GM19239 (cell line): ENCODE measurements at places on chromosomes 3 and 15.

GRCh38 chr3:197227780-197228574, 70.4 kb downstream of the DLG1 start:
- no peak for DNase-seq

- DNase-seq: no peak
These were observed 543.3 kb upstream of the UBE2E2 start for GRCh38 chr3:22659651-22660475.

GRCh38 chr15:39272901-39273300, 308.0 kb upstream of the THBS1 start:
- DNase-seq: no peak

DNA sequence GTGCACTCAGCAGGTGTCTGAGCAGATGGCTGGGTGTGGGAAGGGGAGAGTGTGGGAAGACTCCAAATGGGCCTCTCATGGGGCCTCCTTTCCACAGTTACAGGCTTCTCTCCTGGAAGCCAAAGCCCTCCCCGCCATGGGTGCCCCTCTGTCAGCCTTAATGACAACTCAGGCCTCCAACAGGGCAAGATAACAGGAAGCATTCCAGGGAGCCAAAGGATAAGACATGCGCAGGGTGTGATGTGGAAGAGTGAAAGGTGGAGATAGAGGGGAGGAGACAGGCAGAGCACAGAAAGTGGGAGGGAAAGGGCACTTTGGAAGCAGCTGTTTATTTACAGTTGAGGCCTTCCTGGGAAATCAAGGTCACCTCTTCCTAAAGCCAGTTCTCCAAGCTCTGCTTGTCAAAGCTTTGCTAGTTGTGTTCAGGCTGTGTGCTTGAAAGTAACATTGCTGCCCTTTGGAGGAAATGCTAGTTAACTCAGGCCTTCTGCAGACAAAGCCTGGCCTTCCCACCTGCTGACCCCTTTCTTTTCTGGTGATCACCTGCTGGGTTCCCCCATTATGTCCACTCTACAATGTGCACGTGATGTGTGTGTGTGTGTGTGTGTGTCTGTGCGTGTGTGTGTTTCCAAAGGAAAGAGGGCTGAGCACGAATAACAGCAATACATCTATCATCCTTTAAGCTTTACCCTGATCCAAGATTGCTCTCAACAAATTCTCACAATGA, 35.2 kb upstream of the SMAD3 start:
- no peak for DNase-seq

- DNase-seq: peak; percentile 53
These were observed 16.2 kb upstream of the ANKDD1A start for GRCh38 chr15:64895285-64896065.

GRCh38 chr15:35289024-35289617, 204.0 kb upstream of the NANOGP8 start:
- DNase-seq: peak; percentile 15

- DNase-seq: no peak
These were observed 3.1 kb upstream of the CXCR6 start for GRCh38 chr3:45940004-45940780.

DNA sequence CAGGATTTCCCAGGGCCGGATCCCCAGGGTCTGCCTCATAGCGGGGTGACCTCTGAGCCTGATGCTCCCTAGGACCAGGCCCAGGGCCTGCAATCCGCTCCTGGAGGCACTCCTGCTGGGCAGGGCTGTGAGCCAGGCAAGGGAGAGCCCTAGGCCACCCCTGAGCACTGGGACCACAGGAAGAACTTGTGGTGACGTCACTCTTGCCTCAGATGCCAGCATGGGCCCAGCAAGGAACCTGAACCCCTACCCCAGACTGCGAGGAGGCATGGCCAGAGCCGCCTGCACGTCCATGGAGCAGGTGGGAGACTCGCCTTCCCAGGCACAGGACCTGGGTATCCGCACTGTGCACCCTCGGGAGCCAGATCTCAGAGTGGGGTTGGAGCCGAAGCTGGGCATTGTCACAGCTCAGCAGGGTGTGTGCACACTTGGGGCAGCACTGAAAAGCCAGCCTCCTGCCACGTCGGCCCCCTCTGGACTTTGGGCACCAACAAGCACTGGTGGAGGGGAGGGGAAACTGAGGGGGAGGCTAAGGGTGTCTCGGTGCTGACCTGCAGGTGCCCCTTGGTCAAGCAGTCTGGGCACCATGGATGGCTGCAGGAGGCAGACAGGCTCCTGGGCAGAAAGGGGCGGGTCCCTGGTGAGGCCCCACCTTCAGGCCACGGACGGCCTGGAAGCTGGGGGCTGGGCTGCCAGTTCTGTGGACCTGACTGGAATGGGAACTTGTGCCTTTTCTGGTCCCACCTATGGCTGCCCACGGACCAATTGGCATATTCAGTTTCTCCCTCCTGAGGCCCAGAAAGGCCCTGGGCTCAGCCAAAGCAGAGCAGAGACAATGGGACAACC, 49.3 kb downstream of the SLC6A20 start:
- no peak for DNase-seq

DNA sequence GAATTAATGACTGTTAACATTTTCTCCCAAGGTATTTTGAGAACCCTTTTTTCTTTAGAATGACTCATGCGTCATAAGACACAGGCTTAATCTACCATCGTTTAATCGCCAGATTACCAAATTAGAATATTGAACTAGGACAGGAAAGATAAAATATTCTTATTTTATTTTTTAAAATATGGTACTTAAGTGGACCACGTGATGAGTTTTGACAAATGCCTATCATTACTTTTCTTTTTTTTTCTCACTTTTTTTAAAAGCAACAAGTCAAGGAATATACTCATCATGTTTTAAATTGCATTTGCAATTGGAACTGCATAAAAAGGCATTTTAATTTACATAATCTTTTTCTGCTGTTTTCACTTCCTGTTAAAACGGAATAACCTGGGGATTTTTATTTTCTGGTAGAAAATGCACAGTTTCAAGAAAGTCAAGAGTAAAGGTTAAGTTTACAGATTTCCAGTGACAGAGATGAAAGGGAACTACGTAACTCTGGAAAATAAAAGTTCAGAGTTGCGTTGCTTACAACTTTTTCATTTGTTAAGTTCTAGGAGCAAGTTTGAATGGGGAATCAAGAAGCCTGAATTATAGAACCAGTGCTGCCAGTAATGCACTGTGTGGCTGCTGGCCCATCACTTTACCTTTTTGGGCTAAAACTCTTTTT, 23.6 kb downstream of the SIAH2 start:
- DNase-seq: no peak

- DNase-seq: no peak
These were observed 690.8 kb upstream of the ARPP21 start for GRCh38 chr3:34948517-34948916.

DNA sequence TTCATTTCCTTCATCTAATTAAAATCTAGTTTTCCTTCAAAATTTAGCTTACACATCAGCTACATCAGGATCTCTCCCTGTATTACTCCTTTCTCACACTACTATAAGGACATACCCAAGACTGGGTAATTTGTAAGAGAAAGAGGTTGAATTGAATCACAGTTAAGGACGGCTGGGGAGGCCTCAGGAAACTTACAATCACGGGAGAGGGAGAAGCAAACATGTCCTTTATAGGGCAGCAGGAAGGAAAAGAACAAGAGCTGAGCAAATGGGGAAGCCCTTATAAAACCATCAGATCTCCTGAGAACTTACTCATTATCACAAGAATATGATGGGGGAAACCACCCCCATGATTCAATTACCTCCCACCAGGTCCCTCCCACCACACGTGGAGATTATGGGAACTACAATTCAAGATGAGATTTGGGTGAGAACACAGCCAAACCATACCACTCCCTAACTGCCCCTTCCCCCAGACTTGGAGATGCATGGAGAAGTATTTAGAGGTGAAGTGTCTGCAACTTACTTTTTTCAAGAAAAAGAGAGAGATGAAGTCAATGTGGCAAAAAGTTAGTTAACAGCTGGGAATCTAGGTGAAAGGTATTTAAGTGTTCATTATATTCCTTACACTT, 21.3 kb downstream of the PRTG start:
- no peak for DNase-seq

- DNase-seq: no peak
These were observed 1.8 kb upstream of the IGF1R start for GRCh38 chr15:98646546-98647025.

GRCh38 chr3:54120657-54121413, 1.5 kb upstream of the CACNA2D3 start:
- DNase-seq: no peak

- no peak for DNase-seq
These were observed 89.7 kb downstream of the MAGI1 start for GRCh38 chr3:65948841-65949573.

- no peak for DNase-seq
These were observed 530.2 kb upstream of the CBLB start for GRCh38 chr3:106398891-106399600.

DNA sequence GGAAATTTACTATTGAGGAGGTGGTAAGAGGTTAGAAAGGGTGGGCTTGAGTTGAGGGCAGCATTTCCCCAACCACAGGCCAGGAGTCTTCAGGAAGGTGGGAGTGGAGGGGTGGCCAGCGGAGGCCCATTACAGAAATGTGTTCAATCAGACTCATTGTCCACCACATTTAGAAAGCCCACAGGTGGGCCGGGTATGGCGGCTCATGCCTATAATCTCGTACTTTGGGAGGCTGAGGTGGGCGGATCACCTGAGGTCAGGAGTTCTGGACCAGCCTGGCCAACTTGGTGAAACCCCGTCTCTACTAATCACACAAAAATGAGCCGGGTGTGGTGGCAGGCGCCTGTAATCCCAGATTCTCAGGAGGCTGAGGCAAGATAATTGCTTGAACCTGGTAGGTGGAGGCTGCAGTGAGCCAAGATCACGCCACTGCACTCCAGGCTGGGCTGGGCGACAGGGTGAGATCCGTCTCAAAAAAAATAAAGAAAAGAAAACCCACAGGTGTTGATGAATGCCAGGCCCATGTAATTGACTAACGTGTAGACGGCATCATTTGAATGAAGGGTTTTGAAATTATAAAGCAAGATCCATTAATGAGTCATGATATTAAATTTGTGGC, 12.2 kb upstream of the SYNM start:
- DNase-seq: no peak

GRCh38 chr3:98460220-98460619, 2.8 kb upstream of the OR5K1 start:
- no peak for DNase-seq

GRCh38 chr3:105174017-105174615, 192.6 kb upstream of the ALCAM start:
- no peak for DNase-seq

- no peak for DNase-seq
These were observed 152.7 kb downstream of the CD47 start for GRCh38 chr3:107938143-107938542.
